NCI-H187 (cell line): ENCODE measurements at places on chromosomes 5 and 9.

GRCh38 chr5:94285984-94286383 lies 332.4 kb downstream of the KIAA0825 start:
- DNase-seq = no peak

GRCh38 chr5:31421806-31422586 lies 109.9 kb downstream of the DROSHA start:
- DNase-seq = no peak

GRCh38 chr5:122195802-122196394 lies 66.6 kb downstream of the ZNF474 start:
- DNase-seq = peak; percentile 25

DNA sequence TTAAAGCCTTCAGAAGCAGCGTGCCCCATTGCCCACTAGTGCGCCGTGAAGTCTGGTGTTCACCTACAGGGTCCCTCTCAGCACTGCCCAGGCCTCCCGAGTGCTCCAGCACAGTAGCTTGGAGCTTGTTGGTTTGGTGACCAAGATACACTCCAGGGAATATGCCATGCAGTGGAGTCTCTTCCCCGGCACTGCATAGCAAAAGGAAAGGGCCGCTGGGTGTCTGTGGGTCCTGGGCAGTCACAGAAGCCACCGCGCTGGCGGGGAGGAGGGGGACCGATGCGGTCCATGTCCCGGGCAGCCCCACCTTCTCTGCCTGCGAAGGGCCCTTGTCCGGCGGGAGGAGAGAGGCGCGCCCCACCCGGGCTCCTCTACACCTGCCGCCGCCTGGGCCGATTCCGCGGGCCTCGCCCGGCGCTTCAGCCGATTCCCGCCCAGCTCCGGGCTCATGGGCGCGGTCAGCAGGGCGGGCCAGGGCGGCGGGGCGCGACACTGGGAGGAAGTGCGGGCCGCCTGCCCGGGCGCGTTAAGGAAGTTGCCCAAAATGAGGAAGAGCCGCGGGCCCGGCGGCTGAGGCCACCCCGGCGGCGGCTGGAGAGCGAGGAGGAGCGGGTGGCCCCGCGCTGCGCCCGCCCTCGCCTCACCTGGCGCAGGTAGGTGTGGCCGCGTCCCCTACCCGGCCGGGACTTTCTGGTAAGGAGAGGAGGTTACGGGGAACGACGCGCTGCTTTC lies at the start of gene SYK:
Gene SYK (plus strand): TSS at position 579 of the 732 bp plus-strand sequence. CDS start 42,080 bp downstream, outside the sequence.
- peak; percentile 58 for DNase-seq

- DNase-seq = no peak
Observed at GRCh38 chr9:127520941-127521918, 69.9 kb downstream of the LRSAM1 start.

DNA sequence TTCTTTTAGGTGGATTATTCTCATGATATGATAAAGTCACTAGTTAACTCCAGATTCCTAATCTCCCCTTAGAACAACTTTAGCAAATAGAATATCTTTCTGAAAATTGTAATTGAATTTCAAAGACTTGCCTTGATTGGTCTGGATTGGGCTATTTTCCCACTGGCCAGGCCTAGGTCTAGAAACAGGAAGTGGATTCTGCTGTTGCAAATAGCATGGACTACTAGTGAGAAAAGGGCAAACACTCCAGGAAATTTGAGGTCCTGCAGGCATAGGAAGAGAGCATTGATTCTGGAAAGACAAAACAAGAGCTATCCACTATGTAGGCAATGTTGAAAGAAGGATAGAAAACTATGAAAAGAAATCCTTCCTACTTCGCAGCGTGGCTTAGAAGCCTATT lies 113.4 kb downstream of the KCTD16 start:
- DNase-seq = no peak

- no peak for DNase-seq
Observed at GRCh38 chr5:143955141-143955540, 143.2 kb downstream of the HMHB1 start.
